ENCODE measurements at places on chromosomes 7 and 10.
A peak's percentile ranks its signal among the peaks of the same experiment; 100 is the strongest.

DNA sequence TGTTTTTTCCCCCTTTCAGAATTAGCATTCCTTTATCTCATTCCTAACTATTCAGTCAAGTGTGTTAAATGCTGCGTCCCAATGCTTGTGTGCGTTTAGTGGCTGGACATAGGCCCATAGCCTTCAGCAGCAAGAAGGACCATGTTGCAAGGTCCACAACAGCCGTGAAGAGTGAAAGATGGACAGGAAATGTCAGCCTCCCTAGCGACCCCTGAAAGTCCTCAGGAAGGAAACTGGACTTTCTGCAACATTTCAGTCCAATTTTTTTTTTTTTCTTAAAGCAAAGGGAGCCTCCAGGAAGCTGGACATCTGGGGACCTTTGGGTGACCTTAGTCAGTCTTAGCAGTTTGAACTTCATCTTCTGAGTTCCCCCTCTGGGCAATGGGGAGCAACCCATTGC lies 550.7 kb upstream of the MGMT start:
- DNase-seq = no peak

DNA sequence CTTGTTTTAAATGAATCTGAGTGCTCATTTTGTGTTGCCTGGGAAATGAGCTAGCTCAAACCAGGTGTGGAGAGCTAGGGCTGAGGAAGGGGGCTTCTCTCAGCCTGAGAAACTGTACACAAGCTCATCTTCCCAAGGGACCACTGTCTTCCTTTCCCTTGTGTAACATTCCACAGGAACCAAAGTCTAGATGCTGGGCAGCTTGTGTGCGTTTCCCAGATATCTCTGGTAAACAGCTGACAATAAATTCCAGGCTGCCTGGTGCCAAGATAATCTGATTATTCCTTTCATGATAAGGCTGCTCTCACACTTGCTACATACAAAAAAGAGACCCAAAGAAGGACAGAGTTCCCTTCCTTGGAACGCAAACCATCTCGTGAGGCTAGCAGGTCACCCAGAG lies 33.1 kb upstream of the MKLN1 start:
- DNase-seq = no peak

DNA sequence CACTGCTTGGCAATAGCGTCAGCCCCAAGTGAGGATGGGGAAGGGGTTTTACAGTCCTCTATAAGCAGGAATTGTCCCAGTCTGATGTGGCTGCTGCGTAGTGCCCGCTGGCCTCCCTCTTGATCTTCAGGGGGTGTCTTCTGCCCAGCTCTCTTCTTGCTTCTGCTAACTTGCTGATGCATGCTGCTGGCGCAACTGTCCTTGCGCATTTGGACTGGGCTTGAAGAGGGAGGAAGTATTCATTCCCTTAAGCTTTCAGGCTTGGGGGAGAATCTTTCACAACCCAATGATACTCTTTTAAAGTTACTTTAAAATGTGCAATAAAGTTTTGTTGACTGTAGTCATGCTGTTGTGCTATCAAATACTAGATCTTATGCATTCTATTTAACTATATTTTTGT lies 10.3 kb downstream of the GALNT11 start:
- no peak for DNase-seq

DNA sequence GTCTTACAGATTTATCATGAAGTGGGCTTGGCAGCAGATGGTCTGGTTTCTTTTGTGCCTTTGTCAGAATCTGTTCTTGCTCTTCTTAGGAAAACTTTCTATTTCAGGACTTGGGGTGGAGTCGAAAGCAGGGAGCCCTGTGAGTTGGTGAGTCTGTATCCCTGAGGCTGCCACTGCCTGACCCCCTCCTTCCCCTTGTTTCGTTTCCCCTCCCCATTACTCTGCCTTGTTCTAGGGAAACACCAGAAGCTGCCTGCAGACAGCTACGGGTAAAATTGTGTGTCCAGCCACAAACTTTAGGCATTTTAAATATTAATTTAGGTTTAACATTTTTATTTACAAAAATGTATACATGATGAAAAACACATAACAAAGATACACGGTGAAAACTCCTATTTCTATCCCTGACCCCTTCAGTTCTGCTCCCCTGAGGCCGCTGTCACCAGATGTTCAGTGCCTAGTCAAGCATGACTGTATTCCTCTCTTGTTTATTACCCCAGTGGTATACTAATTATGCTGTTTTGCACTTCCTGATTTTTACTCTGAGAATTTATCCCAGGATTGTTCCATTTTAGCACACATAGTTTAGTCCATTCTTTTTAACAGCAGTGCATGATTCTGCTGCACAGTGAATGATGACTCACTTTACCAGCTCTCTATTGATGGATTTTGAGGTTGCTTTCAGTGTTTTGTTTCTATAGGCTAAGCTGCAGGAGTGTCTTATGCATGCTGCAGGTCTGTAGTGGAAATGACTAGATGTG lies 9.1 kb downstream of the TSPAN14 start:
- DNase-seq = no peak

DNA sequence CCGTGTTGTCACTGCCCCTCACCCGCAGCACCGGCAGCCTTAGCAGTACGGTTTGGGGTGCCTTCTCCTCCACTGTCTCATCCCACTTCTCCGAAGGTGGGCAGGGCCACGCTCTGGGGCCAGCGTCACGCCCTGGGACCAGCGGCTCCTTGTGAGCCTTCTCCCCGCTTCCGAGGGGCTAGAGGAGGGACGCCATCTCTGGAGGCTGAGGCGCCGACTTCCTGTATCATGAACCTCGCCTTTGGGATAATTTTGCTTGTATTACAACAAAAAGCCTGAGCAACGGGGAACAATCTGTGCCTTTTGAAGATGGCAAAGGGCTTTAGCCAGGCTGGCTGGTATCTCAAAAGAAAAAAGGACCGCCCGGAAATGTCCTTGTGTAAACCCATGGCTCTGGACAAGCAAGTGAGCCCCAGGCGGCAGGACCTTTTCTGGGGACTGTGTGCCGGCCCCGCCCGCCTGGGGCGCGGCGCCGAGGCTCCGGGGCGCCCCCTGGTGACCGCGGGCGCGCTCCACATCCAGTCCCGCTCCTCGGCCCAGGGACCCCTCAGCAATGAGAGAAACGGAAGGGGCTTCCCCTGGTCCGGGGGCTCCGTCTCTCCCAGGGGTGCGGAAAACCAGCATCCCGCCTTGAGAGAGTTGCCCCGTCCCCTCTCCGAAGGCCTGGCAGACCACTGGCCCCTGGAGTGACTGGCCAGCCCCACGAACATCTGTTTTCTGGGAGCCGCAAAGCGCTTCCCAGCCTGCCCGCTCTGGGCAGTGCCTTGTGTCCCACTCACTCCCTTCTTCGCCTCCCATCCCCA lies 3.8 kb downstream of the DEPP1 start:
- DNase-seq = peak; percentile 53

DNA sequence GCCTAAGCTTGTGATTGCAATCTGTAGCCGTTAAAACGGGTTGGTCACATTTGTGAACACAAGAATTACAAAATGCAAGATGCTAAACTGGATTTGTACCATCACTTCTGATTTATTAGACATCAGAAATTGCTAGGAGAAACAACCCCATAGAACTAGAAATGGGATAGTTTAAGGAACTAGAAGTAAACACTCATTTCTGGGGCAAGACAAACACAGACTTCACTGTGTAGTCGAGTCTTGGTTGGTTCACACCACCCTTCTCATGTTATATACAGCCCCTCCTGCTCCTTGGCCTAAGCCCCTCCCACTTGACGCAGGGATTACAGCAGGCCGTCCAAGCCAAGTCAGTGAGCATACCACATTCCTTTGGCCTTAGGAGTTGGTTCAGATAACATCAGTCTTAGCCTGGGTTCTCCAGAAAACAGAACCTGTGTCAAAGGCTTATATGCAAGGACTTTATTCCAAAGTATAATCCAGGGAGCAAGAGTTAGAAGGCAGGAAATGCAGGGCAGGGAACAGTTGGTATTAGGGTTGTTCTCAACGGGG lies 2.0 kb upstream of the NRAP start:
- DNase-seq = no peak

- no peak for DNase-seq
These were observed 25.3 kb downstream of the WAC start for GRCh38 chr10:28558186-28558585.

GRCh38 chr7:158285383-158285770 lies 302.2 kb downstream of the PTPRN2 start:
- DNase-seq = no peak

- DNase-seq = no peak
These were observed 18.4 kb downstream of the IFT22 start for GRCh38 chr7:101303102-101303701.

- no peak for DNase-seq
These were observed 11.0 kb upstream of the TRA2A start for GRCh38 chr7:23542752-23543151.

DNA sequence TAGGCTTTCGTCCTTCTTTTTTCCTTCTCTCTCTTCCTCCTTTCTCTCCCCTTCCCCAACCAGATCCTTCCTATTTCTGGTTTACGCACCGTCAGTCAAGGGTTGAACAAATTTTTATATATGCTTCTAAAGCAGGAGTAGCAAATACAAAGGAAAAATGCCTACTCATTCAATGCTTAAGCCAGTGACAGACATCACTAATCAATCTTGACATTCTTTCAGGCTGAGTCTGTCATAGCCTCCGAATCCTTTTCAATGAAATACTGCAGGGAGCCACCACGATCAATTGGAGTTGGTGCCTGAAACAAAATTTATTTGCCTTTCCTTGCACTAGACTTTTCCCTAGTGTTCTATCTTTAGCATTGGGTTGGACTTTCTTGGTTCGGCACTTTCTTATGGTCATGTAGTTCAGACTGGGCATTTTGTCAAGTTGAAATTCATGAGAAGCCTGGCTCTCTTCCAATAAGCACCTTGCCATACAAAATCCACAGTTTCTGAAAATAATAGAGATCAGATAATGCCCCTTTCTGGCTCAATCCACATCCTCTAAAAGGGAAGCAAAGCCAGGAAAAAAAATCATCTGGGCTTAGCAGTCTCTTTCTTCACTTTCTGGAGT lies 239.5 kb upstream of the PLXNA4 start:
- DNase-seq = no peak

DNA sequence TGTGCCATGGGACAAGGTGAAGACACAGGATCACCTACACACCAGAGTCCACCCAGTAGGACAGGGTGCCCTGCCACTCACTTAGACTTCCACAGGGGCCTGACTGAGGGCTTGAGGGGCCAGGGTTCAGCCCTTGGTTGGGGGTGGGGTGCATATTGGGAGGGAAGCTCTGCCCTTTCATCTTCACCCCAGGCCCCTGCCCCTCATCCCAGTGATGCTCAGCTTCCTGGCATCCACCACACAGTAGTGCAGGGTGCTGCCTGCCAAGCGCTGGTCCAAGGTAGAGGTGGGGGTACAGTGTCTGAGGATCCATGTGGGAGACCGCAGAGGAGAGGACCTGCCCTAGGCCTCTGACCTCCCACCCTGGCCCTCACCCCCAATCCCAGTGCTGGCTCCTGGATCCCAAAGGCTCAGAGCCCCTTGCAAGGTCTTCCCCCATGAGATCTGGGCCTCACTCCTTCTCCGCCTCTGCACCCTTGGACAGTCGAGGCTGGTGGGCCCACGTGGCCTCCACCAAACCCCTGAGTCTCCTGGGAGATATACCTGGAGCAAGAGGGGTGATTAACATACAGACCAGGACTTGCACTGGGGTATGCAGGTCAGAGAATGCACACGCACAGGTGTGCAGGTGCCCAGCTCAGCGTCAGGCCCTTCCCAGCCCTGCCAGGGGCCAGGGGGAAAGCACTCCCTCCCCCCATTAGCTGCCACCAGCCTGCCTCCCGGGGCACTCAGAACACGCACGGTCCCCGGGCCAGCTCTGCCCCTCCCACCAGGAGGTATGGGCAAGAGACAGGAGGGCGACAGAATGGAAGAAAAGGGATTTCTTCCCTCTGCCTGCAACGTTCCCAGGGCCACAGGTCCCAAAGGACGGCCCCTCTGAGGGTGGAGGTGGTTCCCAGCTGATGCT lies 8.6 kb upstream of the IRF5 start:
- no peak for DNase-seq

DNA sequence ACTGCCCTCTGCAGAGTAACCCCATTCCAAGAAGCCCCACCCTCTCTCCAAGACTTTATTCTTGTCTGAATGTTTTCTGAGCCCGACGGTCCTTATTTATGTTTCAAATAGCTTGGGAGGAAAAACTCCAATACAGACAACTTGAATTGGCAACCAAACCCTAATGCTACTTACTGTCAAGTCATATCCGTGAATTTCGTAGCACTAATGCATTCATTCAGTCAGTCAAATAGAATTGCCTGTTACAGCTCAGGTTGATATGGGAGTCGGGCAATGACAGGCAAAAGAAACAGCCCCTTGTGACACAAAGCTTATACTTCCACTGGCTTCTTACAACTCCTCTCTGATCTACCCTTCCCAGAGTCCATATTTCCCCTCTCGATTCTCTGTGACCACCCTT lies 58.5 kb upstream of the LRGUK start:
- DNase-seq = no peak

DNA sequence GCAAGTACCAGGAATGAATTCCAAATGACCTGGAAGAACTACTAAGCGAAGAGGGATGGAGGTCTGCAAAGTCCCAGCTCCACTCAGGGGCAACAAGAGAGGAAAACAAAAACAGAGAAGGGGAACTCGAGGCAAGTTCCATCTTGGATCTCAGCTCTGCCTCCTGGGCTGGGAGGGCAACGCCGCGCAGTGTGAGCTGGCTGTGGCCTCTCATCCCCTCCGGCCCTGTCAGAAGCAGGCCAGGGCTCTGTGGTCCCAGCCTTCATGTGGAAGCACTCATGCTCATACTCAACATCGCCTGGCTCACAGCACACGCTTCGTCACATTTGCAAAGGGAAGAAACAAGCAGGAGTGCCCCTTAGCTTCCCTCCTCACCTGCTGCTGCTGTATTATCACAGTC lies 627.9 kb upstream of the MGMT start:
- no peak for DNase-seq

- no peak for DNase-seq
These were observed 219.2 kb downstream of the CCSER2 start for GRCh38 chr10:84547616-84548015.

- DNase-seq = no peak
These were observed 5.2 kb downstream of the CLIP2 start for GRCh38 chr7:74294191-74294998.

GRCh38 chr7:114957444-114957843 lies 35.5 kb downstream of the MDFIC start:
- no peak for DNase-seq

DNA sequence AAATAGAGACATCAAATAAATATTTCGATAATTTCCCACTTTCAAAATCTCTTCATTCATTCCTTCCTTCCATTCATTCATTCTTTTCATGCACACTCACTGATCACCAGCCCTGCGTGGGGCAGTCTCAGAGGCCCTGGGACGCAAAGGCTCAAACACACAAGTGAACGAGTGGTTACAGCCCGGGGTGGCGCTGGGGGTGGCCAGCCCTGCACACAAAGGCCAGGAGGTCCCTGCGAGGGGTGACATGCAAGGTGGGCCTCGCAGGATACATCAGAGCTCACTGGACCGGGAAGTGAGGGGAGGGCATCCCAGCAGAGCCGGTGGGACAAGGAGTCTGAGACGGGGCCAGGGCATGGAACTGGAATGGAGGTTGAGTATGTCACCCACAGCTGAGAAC lies 29.9 kb upstream of the TTYH3 start:
- DNase-seq = no peak

All from activated T-cell treated with anti-CD3 and anti-CD28 coated beads, Interleukin-2, amount 50 U/mL, for 4 hours (primary cell).